H1 (cell line): ENCODE measurements at places on chromosomes 3 and 15.

GRCh38 chr15:85681386-85681785, 113.3 kb downstream of the KLHL25 start:
- no peak for DNase-seq
- no peak overlapping the region for H3K27ac ChIP-seq
- H3K36me3 ChIP-seq, result peaks cover 4% of the 10 kb centered on the region
- no peak overlapping the region for H3K4me3 ChIP-seq

DNA sequence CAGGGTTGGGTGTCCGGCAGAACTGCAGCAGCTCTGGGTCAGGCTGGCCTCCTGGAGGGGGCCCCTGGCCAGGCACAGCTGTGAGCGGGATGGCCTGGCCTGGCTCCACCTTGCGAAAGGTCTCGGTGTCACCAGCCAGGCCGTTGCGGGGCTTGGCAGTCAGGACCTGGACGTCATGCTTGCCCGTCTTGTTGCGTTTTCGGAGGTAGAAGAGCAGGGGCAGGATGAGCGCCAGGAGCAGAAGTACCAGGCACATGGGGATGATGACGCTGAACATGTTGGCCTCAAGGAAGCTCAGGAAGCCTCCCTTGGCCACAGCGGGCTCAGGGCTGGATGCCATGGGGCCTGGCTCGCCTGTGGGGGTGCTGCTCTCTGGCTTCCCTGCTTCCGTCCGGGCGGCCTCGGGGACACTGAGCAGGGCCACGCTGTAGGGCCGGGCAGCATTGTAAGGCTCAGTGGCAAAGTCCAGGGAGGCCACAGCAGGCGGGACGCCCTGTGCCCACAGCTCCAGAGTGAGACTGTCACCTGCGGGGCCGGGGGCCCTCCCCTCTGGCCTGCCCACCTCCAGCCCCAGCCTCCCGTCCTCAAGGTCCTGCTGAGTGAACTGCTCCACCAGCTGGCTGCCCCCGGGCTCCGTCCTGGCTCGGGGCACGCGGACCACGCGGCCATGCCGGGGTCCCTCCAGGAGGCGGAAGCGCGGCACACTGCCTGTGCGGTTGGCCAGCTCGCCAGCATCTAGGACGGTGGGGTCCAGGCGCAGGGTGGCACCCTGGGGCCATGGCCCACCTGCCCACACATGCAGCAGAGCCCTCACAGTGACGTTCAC, 28.1 kb downstream of the SNX33 start:
- H3K27me3 ChIP-seq, result no peaks in the 10 kb centered on the region
- H3K4me1 ChIP-seq, result peaks cover 7% of the 10 kb centered on the region
- no peak for DNase-seq
- H3K4me3 ChIP-seq, result no peak overlapping the region
- H3K27ac ChIP-seq, result no peak overlapping the region
- no peaks in the 10 kb centered on the region for H3K36me3 ChIP-seq

- H3K4me1 ChIP-seq, result peaks cover 17% of the 10 kb centered on the region
- H3K27ac ChIP-seq, result no peak overlapping the region
- no peaks in the 10 kb centered on the region for H3K27me3 ChIP-seq
- no peaks in the 10 kb centered on the region for H3K36me3 ChIP-seq
- no peak overlapping the region for H3K4me3 ChIP-seq
- DNase-seq, result no peak
Measured at GRCh38 chr3:46505953-46506352, 8.2 kb downstream of the RTP3 start.

DNA sequence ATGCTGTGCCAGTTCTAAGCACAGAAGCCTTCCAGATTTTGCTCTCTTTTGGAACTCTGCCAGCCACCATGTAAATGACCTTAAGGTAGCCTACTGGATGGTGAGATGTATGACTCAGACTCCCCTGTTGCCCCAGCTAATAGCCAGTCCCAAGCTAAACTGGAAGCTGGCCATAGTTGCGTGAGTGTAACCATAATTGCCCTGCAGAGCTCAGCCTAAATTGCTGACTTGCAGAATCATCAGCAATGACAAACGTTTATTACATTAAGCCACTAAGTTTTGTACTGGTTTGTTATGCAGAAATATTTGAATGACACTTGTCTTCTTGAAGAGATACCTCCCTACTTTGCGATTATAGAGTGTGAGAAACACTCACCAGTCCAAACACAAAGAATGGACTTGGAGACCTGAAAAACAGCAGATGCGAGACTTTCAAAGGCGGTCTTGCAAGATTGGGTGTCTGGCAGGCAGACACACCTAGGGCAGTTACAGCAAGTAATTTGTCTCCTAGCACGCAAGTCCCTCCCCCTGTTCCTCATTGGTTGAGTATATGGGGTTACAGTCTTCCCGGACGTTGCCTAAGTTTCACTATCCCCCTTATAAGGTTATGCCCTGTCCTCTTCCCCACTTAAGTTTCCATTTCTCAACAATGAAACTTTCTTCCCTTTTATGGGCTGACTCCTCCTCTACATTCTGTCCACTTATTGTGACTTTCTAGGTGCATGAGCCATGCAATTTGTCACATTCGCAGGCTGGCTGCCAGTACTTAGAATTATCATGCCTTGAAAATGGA, 83.6 kb upstream of the XCR1 start:
- H3K4me3 ChIP-seq, result no peak overlapping the region
- no peak for DNase-seq
- H3K36me3 ChIP-seq, result no peaks in the 10 kb centered on the region

- H3K4me1 ChIP-seq, result no peaks in the 10 kb centered on the region
- H3K36me3 ChIP-seq, result no peaks in the 10 kb centered on the region
- no peak overlapping the region for H3K27ac ChIP-seq
- no peak for DNase-seq
- H3K27me3 ChIP-seq, result no peaks in the 10 kb centered on the region
Measured at GRCh38 chr3:129756871-129757270, 136.6 kb downstream of the TMCC1 start.

DNA sequence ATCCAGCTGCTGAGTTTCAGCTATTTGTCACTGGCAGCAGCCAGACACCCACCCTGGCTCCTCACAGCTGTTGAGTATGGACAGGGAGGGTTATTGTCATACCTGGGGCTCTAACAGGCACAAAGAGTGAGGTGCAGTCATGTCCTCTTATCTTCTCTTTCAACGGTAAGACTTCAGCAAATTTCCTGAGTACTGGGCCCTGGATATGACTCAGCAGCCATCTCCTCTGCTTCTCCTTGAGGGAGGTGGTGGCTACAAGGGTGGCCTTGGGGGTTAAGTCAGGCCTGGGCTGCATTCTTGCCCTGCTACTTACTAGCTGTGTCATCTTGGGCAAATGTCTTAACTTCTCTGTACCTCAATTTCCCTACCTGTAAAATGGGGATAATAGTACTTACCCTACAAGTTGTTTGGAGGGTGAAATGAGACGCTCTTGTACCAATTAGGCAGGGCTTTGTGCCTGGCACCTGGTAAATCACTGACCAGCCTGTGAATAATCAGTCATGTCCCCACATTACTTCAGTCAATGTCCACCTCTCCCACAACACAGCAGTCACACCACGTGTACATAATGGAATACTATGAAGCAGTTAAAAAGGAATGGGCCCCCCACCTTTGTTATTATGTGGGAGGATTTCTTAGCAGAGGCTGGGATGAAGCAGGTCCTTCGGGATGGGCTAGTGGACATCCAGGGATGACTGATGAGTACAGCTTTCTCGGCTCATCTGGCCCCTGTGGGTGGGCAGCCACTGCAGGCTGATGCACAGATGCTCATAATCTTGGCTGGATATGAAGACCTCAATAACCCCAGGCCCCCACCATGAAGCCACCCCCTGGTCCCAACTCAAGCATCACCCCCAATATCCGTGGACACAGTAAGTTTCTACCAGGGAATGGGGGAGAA, 528.8 kb downstream of the SHQ1 start:
- H3K27me3 ChIP-seq, result no peaks in the 10 kb centered on the region; the same call in 1 of the 2 replicates
- H3K4me3 ChIP-seq, result no peak overlapping the region
- H3K4me1 ChIP-seq, result no peaks in the 10 kb centered on the region
- no peak for DNase-seq
- H3K27ac ChIP-seq, result no peak overlapping the region

- no peaks in the 10 kb centered on the region for H3K27me3 ChIP-seq
- H3K36me3 ChIP-seq, result no peaks in the 10 kb centered on the region
- no peaks in the 10 kb centered on the region; the same call in 1 of the 2 replicates for H3K4me1 ChIP-seq
- H3K4me3 ChIP-seq, result no peak overlapping the region
- no peak for DNase-seq
Measured at GRCh38 chr3:69343875-69344274, 42.0 kb downstream of the FRMD4B start.

- H3K36me3 ChIP-seq, result no peaks in the 10 kb centered on the region
- H3K4me1 ChIP-seq, result peaks cover 2% of the 10 kb centered on the region
- H3K27ac ChIP-seq, result no peak overlapping the region
- no peak overlapping the region for H3K4me3 ChIP-seq
Measured at GRCh38 chr3:191331388-191331787, 1.1 kb upstream of the UTS2B start.

- no peaks in the 10 kb centered on the region for H3K36me3 ChIP-seq
- H3K4me3 ChIP-seq, result no peak overlapping the region
- DNase-seq, result no peak
Measured at GRCh38 chr3:98561727-98562521, 30.1 kb downstream of the GPR15 start.

DNA sequence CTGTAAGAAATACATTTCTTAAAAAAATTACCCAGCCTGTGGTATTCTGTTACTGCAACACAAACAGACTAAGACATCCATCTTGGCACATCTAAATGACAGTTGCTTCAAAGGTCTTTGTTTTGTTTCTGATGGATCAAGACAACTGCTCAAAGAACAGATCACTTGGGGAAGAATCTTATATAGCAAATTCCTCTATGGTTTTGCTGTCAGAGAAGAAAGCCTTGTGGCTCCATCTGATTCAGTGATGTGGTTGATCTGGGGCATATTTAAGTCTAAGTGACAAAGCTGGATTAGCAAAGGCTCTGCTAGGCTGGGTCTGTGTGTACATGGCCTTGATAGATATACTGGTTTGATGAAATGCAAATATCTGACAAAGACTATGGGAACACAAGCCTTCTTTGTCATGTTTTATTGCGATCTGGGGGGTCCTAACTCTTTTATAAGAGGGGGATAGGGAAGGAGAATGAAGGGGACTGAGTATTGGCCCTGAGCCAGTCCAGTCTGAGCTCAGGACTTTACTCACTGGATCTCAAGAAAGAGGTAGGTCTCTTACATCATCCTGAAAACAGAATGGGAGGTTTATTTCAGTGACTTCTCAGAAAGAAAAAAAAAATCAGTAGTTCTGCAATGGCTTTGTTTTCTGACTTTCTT, 14.3 kb upstream of the LIMD1 start:
- DNase-seq, result no peak
- peaks cover 4% of the 10 kb centered on the region for H3K4me1 ChIP-seq
- no peak overlapping the region for H3K4me3 ChIP-seq
- no peaks in the 10 kb centered on the region for H3K27me3 ChIP-seq
- no peak overlapping the region for H3K27ac ChIP-seq

DNA sequence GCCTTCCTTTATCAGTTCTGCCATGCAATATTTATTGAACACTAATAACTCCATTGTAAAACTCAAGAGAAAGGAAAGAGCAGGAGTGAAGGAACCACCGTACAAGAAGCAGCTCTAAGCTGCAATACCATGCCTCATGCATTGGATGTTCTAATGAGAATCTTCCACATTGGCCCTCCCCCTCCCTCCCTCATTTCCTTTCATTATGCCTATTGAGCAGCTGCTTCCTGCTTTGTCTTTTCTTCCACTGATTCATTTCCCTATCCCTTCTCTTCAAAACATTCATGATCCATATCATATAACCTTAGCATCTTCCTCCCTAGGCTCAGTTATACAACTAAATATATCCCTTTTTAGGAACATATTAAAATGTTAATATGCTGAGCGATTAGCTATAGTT, 698.7 kb upstream of the GOLIM4 start:
- no peaks in the 10 kb centered on the region for H3K36me3 ChIP-seq
- H3K4me3 ChIP-seq, result no peak overlapping the region
- H3K4me1 ChIP-seq, result no peaks in the 10 kb centered on the region; the same call in 1 of the 2 replicates
- H3K27ac ChIP-seq, result no peak overlapping the region
- no peak for DNase-seq

GRCh38 chr3:134330883-134331810, 43.1 kb downstream of the AMOTL2 start:
- H3K27me3 ChIP-seq, result no peaks in the 10 kb centered on the region
- peaks cover 27% of the 10 kb centered on the region for H3K4me1 ChIP-seq
- H3K4me3 ChIP-seq, result no peak overlapping the region
- no peaks in the 10 kb centered on the region for H3K36me3 ChIP-seq
- DNase-seq, result no peak
- H3K27ac ChIP-seq, result no peak overlapping the region

- no peak overlapping the region for H3K27ac ChIP-seq
- DNase-seq, result no peak
- H3K4me3 ChIP-seq, result no peak overlapping the region
- H3K27me3 ChIP-seq, result no peaks in the 10 kb centered on the region
Measured at GRCh38 chr3:177367788-177368187, 170.5 kb upstream of the TBL1XR1 start.

DNA sequence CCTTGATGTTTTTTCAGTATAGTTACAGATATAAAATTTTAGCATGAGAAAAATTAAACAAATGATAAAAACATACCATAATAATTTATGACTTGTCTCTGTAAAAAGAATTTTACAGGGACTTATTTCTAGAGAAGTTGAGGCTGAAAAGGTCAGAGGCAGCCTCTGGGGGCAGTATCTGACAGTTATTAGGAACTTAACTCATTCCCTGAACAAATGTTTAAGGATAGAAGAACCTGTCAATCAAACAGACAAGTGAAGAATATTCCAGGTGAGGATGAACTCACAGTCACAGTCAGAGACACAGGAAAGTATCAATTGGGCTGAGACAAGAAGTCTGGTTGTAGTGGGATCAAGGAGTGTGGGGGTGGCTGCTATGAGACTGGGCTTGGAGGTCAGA, 7.3 kb downstream of the MYLK start:
- H3K27me3 ChIP-seq, result no peaks in the 10 kb centered on the region
- H3K4me3 ChIP-seq, result no peak overlapping the region
- DNase-seq, result no peak
- no peaks in the 10 kb centered on the region; the same call in none of the 2 replicates for H3K4me1 ChIP-seq

DNA sequence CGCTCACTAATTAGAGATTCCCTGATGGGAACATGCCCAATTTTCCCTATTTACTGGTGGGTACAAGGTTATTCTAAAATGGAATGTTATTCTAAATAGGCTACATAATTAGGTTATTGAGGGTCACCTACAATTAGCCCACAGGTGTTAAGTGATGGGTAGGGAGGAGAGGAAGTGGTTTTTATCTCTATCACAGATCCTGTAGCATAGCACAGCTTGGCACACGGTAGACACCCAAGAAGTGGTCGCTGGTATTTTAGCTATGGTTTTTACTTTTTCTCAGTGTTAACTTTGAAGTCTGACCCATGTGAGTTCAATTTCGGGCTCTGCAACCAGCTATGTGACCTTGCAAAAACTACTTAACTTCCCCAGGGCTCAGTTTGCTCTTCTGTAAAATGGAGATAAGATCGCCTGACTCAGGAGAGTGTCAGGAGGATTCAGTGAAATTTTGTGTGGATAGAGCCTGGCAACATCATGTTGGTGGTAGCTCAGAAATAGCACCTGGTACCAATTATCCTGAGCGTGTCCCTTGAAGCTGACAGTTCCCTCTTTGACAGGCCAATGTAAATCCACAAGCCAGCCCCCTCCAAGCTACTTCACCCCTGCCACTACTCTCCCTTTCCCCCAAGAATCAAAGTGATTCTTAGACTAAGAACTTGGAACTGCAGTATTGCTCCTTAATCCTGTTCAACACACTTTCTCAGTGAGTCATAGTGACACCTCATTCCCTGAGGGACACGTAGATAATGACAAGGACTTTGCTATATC, 8.7 kb upstream of the LMCD1 start:
- no peak overlapping the region for H3K4me3 ChIP-seq
- no peaks in the 10 kb centered on the region for H3K27me3 ChIP-seq
- no peaks in the 10 kb centered on the region for H3K36me3 ChIP-seq
- peaks cover 5% of the 10 kb centered on the region; the same call in 1 of the 2 replicates for H3K4me1 ChIP-seq
- DNase-seq, result no peak
